Cerebellar cortex (tissue), 1 donor: ENCODE measurements at places on chromosomes 5 and 9.

GRCh38 chr9:111934747-111935146 is 38.1 kb downstream of the UGCG start:
- no peak for DNase-seq

DNA sequence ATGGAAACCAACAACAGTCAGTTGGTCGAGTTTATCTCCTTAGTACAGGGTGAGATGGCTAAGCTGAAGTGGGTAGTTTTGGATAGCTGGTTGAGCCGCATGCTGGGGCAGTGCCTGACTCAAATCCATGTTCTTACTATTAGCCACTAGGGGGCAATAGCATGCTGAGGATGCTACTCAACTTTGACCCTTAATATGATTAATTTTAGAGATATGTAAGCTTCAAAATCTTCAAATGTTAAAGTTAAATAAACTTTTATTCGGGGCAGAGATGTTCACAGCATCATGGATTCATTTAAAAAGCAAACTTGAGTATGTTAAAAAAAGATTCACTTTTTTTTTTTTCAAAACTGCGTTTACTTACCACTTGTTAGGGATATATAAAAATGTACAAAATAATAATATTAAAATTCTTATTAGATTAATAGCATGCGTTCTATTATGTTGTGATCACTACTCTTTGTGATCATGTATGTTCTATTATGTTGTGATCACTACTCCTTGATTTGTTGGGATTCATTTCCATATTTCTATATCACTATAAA is 57.0 kb downstream of the C9orf153 start:
- peak; percentile 35 for DNase-seq

GRCh38 chr9:107688728-107689127 is 199.2 kb upstream of the KLF4 start:
- no peak for DNase-seq

GRCh38 chr5:129718471-129719090 is 29.3 kb upstream of the MINAR2 start:
- DNase-seq, result no peak

DNA sequence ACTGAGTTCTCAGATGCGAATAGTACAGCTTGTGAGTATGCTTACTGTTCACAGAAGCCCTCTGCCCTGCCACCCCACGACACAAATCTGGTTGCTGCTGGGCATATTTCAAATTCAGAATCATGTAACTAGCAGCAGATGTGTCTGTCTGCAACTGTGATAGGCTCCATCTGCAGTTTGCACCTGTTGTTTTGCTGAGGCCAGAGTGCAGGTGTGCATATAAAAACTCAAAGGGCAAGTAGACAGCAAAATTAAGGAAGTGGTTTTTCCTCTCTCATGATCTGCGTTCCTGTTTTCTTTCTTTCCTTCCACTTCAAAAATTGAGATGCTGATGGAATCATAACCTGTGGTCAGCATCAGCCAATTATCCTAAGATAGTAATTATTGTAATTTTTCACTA is 1000.5 kb downstream of the PTPRD start:
- no peak for DNase-seq

DNA sequence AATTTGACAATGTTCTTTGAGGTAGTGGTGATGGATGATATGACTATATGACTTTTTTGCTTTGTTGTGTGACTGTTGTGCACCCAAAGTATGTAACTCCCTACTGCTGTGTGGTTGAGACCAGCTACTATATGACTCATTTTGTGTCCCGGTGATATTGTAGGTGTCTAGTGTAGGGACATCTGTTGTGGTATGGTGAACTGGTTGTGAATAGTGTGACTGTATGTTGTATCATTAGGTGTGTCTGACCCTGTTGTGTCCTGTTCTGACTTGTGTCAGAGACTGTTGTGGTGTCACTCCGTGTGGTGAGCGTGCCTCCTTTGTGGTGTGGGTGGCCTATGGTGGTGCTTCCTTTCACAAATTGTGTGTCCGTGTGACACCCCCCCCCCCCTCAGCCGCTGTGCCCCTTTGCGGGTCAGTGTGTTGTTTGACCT is 11.2 kb upstream of the CXXC5 start:
- DNase-seq, result peak; percentile 25

DNA sequence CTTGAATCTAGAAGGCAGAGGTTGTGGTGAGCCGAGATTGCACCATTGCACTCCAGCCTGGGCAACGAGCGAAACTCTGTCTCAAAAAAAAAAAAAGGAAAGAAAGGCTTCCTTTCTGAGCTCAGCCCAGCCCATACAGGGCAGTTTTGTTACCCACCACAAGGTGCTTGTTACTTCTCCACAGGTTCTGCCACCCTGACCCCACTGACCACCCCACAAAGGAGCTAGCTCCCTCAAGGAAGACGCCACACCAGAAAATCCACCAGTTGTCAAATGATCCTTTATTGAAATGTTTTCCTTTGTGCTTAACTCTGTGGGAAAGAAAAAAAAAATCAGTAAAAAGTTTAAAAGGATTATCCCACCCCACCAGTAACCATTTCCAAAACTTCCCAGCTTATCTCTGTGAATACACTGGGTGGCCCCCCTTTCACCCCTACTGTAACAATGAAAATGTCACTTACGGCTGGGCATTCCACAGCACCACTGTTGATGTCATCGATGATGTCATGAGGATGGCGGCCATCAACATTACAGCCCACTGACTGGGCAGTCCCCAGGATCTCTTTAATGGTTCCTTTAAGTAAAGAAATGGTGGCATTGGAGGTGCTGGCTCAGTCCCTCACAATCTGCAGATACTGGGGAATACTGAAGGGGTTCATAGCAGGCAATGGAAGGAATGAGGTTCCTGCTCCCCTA is 3.6 kb downstream of the RPL12 start:
- peak; percentile 21 for DNase-seq

GRCh38 chr5:3187771-3188425 is 407.7 kb upstream of the IRX1 start:
- no peak for DNase-seq

DNA sequence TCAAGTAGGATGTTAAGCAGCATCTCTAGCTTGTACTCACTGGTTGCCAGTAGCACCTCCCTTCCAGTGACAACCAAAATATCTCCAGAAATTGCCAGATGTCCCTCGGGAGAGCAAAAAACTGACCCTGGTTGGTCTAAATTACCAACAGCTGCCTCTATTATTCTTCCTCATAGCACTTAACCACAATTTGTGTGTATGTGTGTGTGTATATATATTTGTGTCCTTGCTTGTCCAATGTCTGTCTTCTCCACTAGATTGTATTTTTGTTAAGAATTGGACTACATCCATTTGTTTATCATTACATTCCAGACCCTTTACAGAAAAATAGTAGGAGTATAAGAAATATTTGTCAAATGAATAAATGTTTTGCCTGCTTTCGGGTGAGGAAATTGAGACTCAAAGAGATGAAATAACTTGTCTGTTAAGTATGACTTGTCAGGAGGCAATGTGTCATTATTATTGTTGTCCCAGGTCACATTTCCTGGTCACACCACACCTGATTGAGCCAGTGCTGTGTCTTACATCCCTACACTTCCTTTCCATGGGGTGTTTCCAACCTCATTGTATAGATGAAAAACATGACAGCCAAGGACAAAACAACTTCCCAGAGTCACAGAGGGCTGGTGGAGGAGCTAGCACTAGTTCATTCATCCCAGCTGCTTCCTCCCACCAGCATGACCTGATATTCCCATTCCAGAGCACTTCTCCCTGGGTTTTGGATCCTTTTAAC is 11.4 kb upstream of the GRPEL2 start:
- no peak for DNase-seq

GRCh38 chr5:127079994-127080491 is 6.7 kb upstream of the C5orf63 start:
- no peak for DNase-seq

DNA sequence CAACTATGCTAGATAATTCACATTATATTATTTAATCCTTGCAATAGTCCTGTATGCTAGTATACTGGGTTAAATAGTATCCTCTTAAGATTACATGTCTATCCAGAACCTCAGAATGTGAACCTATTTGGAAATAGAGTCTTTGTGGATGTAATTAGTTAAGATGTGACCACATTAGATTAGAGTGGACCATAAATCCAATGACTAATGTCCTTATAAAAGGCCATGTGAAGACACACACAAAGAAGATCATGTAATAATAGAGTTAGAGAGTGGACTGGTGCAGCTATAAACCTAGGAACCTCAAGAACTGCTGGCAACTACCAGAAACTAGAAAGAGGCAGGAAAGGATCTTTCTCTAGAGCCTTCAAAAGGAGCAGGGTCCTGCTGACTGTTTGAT is 263.6 kb upstream of the PTGER4 start:
- DNase-seq, result no peak

GRCh38 chr5:177071666-177072385 is 14.9 kb upstream of the FGFR4 start:
- DNase-seq, result peak; percentile 90

GRCh38 chr5:106854922-106855321 is 815.8 kb downstream of the EFNA5 start:
- no peak for DNase-seq

GRCh38 chr9:109086221-109086620 is 33.5 kb downstream of the TMEM245 start:
- DNase-seq, result no peak

- DNase-seq, result no peak
These were observed 55.9 kb upstream of the PHF2 start for GRCh38 chr9:93520523-93520922.

- no peak for DNase-seq
These were observed 33.6 kb downstream of the TNFAIP8 start for GRCh38 chr5:119389288-119390030.

GRCh38 chr9:107422189-107423185 is 67.1 kb downstream of the KLF4 start:
- peak; percentile 66 for DNase-seq

- DNase-seq, result no peak
These were observed 200.7 kb downstream of the FANCC start for GRCh38 chr9:95116808-95117204.

DNA sequence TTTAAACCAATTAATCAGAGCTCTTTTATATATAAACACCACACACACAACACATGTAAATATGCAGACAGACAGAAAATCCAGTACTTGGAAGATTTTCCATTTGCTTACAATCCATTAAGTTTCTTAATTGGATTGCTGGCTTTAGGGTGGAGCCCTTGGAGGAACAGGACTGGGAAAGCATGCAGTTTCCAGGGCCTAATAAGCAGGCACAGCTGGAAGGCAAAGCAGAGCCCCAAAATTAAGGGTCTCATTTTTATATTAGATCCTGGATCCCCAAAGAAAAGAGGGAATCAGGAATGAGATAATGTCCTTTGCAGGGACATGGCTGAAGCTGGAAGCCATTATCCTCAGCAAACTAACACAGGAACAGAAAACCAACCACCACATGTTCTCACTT is 13.1 kb upstream of the SMC2 start:
- DNase-seq, result no peak
